NCI-H1092 treated with DMSO at 0.1 percent for 48 hours (cell line): ENCODE measurements at places on chromosomes 13 and 19.

- DNase-seq: no peak
Observed at GRCh38 chr19:7928741-7929701, 3.1 kb upstream of the CTXN1 start.

- DNase-seq: no peak
Observed at GRCh38 chr19:50673118-50673517, 23.9 kb downstream of the C19orf81 start.

DNA sequence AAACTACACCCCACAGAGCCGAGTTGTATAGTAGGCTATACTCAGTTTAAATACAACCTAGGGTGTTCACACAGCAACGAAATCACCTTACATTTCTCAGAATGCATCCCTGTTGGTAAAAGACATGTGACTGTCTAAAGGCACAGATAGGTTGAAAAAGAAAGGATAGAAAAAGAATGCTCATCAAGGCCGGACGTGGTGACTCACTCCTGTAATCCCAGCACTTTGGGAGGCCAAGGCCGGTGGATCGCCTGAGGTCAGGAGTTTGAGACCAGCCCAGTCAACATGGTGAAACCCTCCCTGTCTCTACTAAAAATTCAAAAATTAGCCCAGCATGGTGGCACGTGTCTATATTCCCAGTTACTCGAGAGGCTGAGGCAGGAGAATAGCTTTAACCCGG, 3.8 kb upstream of the IL17D start:
- DNase-seq: no peak

DNA sequence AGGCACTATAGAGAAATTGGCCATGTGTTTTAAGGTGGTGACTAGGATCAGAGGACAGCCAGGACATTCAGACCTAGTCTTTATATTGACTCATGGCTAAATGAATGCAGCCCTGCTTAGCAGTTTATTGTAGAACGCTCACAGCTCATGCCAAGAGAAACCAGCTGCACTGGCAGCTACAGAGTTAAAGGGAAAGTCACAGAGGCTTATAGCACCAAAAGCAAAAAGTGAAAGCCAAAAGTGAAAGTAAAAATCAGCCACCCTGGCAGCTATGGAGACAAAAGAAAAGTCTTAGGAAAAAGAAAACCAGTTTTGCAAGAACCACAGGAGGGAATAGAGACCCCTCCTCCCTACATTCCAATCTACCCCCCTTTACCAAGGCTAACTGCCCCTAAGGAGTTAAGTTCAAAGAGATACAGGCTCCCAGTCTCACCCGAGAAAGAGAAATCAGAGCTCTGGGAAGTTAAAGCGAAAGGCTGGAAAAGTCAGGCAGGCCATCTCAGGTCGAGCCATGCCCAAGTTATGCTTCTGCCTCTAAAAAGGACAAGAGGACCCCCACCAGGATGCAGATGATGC, 99.0 kb downstream of the ZNF429 start:
- no peak for DNase-seq

GRCh38 chr19:50567882-50568727, at the start of gene LRRC4B:
LRRC4B (minus strand) TSS chr19:50568435; CDS start chr19:50548838, 19,597 bp downstream.
- DNase-seq: no peak
